Right renal cortex interstitium (tissue), 3 donors: ENCODE measurements at places on chromosomes 1 and 21.

DNA sequence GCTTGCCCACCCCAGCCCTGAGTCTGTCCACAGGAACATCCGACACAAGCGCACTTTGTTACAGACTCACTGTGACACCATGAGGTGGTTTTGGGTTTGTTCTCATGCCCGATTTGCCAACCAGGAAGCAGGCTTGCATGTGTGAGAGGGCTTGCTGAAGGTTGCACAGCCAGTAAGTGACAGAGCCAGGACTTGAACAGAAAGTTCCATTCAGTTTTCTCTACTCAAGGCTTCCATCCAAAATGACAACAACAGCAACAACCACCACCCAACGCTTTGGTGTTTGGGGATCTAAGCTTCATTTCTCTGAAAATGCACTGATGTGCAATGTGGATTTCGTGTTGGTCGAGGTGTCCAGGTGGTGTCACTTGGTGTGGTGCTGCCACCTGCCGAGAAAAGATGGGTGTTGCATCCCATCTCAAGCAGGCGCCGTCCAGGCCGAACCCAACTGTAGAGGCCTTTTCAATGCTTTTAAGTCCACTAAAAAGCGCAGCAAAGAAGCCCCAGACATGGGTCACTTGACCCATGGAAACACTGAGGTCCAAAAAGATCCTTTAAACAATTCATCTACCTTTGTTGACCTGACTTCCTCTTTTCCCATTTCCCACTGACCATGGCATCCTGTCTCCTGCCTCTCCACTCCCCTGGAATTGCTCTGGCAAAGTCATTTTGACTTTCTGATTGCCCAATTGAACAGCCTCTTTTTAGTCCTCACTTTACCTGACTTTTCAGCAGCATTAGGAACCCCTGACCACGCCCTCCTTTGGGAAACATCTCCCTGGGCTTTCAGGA, 12.2 kb downstream of the CITED4 start:
- DNase-seq, result no peak

GRCh38 chr1:232704694-232705680, 75.1 kb upstream of the SIPA1L2 start:
- DNase-seq, result no peak

- no peak for DNase-seq
These were observed 22.6 kb upstream of the A3GALT2 start for GRCh38 chr1:33343539-33343938.

GRCh38 chr1:216721062-216721461, 2.2 kb downstream of the ESRRG start:
- no peak for DNase-seq

- no peak for DNase-seq
These were observed 25.5 kb downstream of the KMO start for GRCh38 chr1:241557551-241558193.

DNA sequence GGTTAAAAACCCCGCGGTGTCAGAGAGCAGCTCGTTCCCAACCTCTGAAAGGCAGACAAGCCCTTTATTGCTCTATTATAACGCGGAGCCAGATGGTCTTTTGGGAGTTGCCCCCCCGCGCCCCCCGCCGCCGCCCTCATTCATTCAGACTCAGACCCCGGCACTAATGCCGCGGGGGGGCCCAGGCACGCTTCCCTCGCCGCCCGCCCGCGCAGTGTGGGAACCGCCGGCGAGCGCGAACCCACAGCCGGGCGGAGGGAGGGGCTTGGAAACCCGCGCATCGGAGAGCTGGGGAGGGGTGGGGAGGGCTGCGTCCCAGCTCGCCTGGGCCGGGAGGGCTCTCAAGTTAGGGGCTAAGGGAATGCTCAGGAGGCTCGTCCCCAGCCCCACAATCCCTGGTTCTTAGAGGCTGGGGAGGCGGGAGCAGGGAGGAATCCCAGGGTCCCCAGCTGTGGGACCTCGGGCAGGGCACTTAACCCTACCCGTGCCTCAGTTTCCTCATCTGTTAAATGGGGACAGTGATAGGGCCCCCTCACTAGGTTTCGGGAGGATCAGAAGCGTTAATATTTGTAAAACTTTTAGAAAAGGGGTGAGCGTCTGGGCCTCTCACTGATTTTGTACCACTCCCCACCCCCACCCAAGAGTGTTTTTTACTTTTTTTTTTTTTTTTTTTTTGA, 10.9 kb upstream of the HES5 start:
- DNase-seq, result no peak

- DNase-seq, result no peak
These were observed 450 bp upstream of the CR2 start for GRCh38 chr1:207453710-207454045.

- DNase-seq, result peak; percentile 42
These were observed 15.8 kb downstream of the ODF2L start for GRCh38 chr1:86380257-86380861.

DNA sequence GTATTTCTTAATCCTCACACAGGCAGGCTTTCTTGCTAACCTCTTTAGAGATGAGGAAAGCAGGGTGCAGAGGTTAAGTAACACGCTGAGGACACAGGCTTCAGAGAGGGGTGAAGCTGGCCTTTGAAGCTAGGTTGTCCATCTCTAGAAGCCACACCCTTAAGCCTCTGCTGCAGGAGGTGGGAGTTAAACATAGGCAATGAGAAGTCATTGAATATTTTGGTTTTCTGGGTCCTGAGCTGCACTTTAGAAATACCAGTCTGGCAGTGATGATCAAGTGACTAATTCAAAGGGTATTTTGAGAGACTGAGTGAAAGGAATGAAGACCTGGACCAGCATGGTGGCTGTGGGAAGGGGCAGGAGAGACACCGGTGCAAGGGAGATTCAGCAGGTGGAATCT, 9.9 kb downstream of the KCNJ15 start:
- no peak for DNase-seq

DNA sequence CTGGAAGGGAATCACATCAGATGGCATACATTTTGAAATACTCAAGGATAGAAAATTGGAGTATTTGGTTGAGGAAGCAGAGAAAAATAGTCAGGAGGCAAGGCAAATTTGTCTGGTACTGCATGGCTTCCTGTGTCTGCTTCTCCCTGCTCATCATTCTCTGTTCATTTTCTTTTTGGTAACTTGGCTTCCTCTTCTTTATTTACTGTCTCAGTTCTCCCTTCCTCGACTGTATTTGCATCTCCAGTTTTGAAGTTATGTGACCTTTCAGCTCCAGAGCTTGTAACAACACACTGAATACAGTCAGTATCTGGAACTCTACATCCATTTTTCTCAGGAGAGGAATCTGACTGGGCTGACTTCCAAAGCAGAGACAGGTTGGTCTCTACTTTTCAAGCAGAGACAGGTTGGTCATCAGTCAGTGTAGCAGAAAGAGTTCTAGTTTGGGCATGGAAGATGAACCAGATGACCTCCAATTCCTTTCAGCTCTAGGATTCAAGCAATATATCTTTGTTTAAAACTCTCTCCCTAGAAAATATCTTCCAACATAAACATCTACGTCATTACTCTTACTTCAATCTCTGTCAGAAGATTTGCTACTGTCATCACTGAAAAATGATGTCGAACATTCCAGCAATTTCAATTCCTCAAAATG, 571.2 kb downstream of the ADGRL2 start:
- no peak for DNase-seq

GRCh38 chr21:45488931-45489721, 53.1 kb downstream of the SLC19A1 start:
- no peak for DNase-seq

GRCh38 chr21:46340998-46341397, 17.0 kb downstream of the PCNT start:
- DNase-seq, result no peak

DNA sequence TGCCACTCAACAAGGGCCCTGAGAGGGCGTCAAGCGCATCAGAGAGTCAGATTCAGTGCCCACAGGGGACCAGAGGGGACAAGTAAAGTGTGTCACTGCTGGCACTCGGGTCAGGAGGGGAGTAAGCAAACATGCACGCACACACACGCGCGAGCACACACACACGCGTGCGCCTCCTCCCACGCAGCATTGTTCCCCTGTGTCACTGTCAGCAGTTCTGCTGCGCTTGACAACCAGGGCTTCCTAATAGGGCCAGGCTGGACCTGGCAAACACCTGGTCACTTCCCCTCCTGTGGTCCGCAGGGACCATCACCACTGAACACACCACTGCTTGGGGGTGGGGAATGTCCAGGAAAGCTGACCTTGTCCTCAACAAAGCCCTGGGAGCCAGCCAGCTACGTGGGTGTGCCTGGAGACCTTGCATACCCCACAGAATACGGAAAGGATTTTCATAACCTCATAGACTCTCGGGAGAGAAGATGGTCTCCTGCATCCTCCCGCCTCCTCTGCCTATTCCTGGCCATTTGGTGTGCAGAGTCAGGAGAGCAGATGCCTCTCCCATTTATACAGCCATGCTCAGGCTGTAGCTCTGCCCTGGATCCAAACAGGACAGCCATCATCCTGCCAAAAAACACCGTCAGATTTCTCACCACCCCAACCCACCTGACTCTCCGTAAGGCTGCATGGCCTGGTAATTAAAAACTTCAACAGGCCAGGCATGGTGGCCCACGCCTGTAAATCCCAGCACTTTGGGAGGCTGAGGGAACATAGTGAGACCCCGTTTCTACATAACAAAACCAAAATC, 73.2 kb downstream of the SSBP3 start:
- DNase-seq, result no peak

DNA sequence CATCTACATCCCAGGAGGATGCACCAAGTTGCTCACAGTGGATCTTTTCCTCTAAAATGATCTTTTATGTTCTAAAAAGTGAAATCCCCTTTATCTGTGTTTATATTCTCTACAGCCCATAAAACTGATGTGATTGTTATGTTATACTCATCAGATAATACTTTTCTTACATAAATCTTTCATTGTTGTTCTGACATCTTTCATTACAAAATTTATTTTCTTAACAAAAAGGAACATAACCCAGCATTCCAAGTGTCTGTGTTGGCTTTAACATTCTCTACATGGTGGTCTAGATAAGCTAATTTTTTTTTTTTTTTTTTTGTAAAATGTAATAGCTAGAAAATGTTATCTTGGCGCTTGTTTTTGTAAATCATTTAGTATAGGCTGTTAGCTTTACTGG, 8.3 kb upstream of the CACYBP start:
- DNase-seq, result no peak

DNA sequence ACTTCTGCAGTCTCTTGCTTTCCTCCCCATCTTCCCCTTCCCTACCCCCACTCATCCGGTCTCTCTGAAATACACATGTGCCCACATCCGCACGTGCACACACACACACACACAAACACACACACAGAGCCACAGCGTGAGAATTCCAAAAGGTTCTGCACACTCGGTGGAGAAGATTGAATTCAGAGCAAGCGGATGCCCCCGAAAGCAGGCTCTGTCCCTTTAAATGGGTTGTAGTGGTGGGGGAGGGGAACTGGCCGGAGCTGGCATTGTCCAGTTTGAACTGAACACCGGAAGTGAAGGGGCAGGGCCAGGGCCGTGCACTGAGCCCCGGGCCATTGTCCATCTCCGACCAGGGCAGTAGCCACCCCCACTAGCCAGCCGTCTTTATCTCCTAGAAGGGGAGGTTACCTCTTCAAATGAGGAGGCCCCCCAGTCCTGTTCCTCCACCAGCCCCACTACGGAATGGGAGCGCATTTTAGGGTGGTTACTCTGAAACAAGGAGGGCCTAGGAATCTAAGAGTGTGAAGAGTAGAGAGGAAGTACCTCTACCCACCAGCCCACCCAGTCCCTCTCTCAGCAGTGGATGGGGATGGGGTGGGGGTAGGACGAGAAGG, 1.3 kb upstream of the LIN28A start:
- no peak for DNase-seq

DNA sequence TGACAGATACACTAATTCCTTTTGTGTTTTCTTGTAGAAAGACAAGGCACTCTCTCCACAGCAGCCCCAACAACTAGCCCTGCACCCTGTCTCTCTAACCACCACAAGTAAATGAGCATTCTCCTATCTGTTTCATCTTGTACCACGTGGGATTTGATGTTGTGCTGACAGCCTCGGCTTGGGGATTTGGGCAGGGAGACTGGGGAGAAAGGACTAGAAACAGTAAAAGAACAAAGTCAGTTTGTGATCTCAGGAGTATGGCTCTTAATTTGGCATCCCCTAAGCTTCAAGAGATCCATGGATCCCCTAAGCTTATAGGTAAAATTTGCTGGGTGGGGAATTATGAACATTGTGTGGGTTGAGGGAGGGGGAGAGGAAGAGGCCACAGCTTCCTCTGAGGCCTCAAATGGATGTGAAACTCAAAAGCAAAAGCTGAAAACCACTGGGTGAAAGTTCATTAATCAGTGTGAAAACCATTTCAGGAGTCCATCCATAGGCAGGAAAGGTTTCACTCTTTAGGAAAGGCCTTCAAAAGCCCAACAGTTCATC, 3.1 kb downstream of the C1orf162 start:
- no peak for DNase-seq

DNA sequence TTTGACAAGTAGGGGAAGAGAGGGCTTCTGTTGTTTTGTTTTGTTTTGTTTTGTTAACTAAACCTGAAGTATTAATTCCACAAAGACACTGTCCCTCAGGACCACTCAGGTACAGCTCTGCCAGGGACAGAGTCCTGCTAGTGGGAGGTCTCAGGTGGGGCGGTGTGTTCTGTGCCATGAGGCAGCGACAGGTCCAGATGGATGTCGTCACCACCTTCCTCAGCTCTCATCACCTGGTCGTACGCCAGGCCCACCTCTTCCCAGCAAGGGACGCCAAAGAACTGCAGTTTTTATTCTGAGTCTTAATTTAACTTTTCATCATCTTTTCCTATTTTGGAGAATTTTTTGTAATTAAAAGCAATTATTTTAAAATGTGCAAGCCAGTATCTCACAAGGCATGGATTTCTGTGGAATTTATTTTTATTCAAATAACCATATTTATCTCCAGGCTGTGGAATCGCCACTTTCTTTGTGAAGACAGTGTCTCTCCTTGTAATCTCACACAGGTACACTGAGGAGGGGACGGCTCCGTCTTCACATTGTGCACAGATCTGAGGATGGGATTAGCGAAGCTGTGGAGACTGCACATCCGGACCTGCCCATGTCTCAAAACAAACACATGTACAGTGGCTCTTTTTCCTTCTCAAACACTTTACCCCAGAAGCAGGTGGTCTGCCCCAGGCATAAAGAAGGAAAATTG, 62.5 kb downstream of the POFUT2 start:
- no peak for DNase-seq

GRCh38 chr21:44955141-44955797, 15.4 kb downstream of the SLX9 start:
- no peak for DNase-seq

GRCh38 chr21:41852151-41852928, 26.8 kb downstream of the PRDM15 start:
- DNase-seq, result no peak

DNA sequence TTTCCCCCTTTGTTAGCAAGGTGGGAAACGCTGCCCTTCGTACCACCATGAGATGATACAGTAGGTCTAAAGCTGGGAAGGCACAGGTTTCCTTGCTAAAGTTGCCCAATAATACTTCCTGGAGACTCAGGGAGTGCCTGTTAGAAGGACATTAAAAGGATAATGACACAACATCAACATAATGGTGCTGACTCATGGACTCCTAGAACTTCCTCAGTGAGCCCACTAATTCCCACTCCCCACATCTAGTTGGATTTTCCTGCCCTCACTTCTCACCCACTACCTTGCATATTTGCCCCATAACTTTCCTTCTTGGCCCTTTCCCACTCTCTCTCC, 17.5 kb downstream of the CFAP45 start:
- DNase-seq, result no peak
